ENCODE measurements at places on chromosomes 1 and 21.
A peak's percentile ranks its signal among the peaks of the same experiment; 100 is the strongest.

DNA sequence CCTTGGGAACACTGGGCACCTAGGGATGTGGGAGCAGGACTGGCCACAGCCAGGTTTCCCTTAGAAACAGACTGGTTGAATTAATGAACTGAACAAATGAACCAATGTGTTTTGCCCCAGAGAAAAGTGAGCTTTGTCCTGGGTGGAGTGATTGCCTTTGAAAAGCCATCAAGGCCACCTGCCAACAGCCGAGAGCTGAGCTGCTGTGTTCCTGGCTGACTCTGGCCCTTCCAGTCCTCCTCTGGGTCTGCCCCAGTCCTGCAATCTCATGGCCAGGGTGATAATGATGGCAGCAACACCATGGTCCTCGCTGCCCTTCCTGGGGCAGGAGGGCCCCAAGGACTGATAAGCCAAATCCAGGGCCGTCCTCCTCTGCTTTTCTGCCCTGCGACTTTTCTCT lies 18.2 kb upstream of the GJA9 start:
- no peak overlapping the region for H3K4me3 ChIP-seq
- H3K4me1 ChIP-seq = no peaks in the 10 kb centered on the region
- no peak for DNase-seq
- H3K36me3 ChIP-seq = no peaks in the 10 kb centered on the region

- H3K4me3 ChIP-seq = peak overlapping the region; percentile 89
- H3K27me3 ChIP-seq = no peaks in the 10 kb centered on the region
- H3K36me3 ChIP-seq = peaks cover 8% of the 10 kb centered on the region
Observed at GRCh38 chr1:25874635-25875153, 814 bp downstream of the PAQR7 start.

- H3K27ac ChIP-seq = peak overlapping the region; percentile 66
- peaks cover 24% of the 10 kb centered on the region for H3K36me3 ChIP-seq
- H3K4me1 ChIP-seq = peaks cover 14% of the 10 kb centered on the region
- DNase-seq = peak; percentile 82
Observed at GRCh38 chr1:30966690-30967369, 58.3 kb upstream of the SDC3 start.

- H3K4me3 ChIP-seq = no peak overlapping the region
- peaks cover 25% of the 10 kb centered on the region for H3K36me3 ChIP-seq
- peak; percentile 52 for DNase-seq
- H3K4me1 ChIP-seq = peaks cover 11% of the 10 kb centered on the region
Observed at GRCh38 chr1:231691618-231692259, 65.1 kb downstream of the DISC1 start.

- H3K36me3 ChIP-seq = no peaks in the 10 kb centered on the region
- no peaks in the 10 kb centered on the region for H3K4me1 ChIP-seq
- H3K27me3 ChIP-seq = peaks cover 12% of the 10 kb centered on the region
- H3K27ac ChIP-seq = no peak within 1 kb of the TSS
- no peak within 1 kb of the TSS for H3K4me3 ChIP-seq
Observed at GRCh38 chr1:160646711-160647328, at the start of gene SLAMF1. SLAMF1 (minus strand) TSS chr1:160647044; CDS start chr1:160646945, 99 bp downstream.

All from mesenchymal stem cell (in vitro differentiated cells and primary cell).